ENCODE measurements at places on chromosomes 5 and 9.

DNA sequence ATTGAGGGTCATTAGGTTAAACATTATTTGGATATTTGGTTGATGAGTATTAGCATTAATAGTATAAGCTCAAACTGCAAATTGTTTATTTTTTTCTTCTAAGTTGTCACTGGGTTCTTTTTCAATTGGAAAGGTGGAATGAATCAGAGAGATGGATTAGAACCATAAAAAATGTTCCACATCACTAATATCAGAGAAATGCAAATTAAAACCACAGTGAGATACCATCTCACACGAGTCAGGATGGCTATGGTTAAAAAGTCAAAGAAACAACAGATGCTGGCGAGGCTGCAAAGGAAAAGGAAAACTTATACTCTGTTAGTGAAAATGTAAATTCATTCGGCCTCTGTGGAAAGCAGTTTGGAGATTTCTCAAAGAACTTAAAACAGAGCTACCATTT lies 122.8 kb downstream of the CCDC192 start:
- no peak for DNase-seq

- DNase-seq, result no peak
These were observed 1495.2 kb upstream of the C9orf72 start for GRCh38 chr9:29068461-29068860.

GRCh38 chr9:95177617-95178016 lies 139.9 kb downstream of the FANCC start:
- DNase-seq, result no peak

GRCh38 chr5:153767221-153768188 lies 271.2 kb downstream of the FAM114A2 start:
- no peak for DNase-seq

GRCh38 chr5:60195551-60195950 lies 302.0 kb upstream of the PDE4D start:
- no peak for DNase-seq

GRCh38 chr5:124725040-124725434 lies 21.4 kb downstream of the ZNF608 start:
- DNase-seq, result no peak

- DNase-seq, result no peak
These were observed 35.8 kb upstream of the AFAP1L1 start for GRCh38 chr5:149235841-149236240.

GRCh38 chr9:3777137-3777536 lies 251.3 kb upstream of the RFX3 start:
- no peak for DNase-seq

- DNase-seq, result no peak
These were observed 14.3 kb downstream of the CEL start for GRCh38 chr9:133075925-133076630.

- DNase-seq, result no peak
These were observed at the start of gene PCDHA5 for GRCh38 chr5:140821375-140822280. TSS of gene PCDHA5 (plus strand) at chr5:140821613.

DNA sequence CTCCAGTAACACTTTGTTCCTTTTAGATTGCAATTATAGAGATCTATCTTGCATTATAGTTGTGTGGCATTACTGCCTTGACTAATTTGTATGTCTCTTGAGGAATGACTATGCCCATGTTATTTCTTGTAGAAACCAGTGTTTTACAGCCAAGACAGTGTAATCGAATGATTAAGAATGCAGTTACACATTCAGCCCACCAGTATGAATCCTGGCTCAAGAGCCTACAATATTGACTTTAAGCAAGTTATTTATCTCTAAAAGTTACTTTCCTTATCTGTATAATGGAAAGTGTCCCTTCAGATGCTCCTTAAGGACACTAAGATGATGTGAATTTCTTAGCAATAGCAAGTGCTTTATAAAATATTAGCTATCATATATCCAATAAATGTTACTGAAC lies 9.7 kb upstream of the SNX24 start:
- DNase-seq, result no peak

DNA sequence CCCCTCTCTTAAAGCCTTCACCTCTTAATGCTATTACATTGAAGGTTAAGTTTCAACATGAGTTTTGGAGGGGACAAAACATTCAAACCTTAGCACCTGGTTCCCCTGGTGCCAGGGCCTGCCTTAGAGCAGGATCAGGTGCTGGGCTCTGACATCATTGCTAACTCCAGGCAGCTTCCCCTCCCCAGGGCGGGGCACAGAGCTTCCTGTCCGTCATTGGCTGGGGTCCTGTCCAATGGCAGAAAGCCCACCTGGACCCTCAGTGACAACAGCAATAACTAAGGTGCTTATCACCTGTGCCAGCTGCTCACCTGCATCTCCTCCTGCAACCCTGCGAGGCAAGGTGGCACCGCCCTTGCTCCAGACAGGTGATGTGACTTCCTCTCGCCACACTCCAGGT lies 177.4 kb downstream of the NSG2 start:
- no peak for DNase-seq

DNA sequence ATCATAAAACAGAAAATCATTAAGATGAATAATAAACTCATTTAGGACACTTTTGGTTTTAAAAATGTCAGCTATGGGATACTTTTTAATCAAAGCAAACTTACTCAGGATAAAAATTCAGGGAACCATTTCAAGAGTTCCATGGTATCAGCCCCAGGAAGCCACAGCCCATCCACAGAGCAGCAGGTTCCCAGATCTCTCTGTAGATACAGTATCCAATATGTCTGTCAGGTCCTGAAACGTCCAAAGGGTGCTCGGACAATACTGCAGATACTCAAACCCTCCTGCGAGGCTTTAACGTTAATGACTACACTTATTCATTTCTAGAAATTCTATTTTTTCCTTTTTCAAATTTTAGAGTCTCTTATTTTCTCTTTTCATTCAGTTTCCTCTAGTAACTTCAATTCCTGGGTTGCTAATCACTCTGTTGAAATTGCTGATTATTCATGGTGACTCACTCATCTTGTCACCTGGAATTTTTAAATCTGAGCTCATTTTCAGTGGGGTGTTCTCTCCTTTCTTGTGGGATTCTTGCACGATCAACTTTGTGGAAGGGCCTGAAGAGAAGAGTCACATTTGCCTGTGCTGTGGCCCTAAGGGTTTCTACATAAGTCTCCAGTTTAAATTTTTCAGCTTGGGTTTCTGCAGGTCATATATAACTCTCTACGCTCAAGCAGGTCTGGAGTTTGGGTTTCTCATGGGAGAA lies 435.8 kb downstream of the CTNND2 start:
- DNase-seq, result no peak

GRCh38 chr5:134119720-134120119 lies 5.2 kb downstream of the TCF7 start:
- no peak for DNase-seq

DNA sequence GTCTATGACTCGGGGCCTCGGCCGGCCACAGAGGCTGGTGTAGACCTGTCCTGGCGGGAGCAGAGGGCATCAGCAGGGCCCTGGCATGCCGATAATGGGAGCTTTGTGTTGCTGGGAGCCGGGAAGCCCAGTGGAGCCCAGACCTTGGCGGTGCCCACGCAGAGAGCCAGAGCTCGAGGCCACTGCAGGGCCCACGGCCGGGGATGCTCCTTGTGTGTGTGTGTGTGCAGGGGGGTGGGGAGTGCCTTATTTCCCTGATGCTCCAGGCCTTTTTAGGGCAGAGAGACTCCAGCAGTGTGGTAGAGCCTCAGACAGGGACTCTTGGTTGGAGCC lies 5.4 kb upstream of the SLC6A18 start:
- no peak for DNase-seq

All from bone marrow (tissue), 2 donors.